Fibroblast of skin of left quadriceps (primary cell): ENCODE measurements at places on chromosomes 12 and 14.
A peak's percentile ranks its signal among the peaks of the same experiment; 100 is the strongest.

GRCh38 chr12:11953523-11953922, 117.2 kb upstream of the BCL2L14 start:
- no peak for DNase-seq

DNA sequence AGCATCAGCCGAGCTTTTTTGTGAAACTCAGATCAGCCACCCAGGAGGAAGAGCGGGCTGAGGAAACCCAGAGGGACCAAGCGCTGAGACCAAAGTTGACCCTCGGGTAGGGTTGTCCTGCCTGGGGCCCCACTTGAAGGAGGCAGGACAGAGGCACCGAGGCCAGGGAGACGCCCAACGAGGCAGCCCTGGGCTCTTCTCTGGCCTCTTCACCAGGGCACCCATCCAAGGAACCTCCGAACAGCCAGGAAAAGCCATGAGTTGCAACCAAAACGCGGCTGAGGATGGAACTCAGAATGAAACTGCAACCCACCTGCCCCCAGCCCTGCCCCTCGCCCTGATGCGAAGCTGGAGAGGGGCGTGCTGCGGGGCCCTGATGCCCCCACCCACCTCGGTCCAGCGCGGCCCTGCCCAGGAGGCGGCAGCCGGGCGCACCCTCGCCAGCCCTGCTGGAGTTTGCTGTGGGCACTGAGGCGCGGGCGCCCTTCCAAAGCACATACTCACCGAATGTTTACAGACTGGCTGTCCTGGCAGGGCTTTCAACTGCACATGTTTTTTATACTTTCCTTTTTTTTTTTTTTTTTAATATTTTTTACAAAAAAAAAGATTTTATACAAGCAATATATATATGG, 41.9 kb downstream of the JDP2 start:
- DNase-seq, result no peak

- no peak for DNase-seq
Measured at GRCh38 chr12:32843528-32844095, 53.0 kb downstream of the PKP2 start.

GRCh38 chr12:114286145-114286544, 119.8 kb downstream of the TBX5 start:
- no peak for DNase-seq

DNA sequence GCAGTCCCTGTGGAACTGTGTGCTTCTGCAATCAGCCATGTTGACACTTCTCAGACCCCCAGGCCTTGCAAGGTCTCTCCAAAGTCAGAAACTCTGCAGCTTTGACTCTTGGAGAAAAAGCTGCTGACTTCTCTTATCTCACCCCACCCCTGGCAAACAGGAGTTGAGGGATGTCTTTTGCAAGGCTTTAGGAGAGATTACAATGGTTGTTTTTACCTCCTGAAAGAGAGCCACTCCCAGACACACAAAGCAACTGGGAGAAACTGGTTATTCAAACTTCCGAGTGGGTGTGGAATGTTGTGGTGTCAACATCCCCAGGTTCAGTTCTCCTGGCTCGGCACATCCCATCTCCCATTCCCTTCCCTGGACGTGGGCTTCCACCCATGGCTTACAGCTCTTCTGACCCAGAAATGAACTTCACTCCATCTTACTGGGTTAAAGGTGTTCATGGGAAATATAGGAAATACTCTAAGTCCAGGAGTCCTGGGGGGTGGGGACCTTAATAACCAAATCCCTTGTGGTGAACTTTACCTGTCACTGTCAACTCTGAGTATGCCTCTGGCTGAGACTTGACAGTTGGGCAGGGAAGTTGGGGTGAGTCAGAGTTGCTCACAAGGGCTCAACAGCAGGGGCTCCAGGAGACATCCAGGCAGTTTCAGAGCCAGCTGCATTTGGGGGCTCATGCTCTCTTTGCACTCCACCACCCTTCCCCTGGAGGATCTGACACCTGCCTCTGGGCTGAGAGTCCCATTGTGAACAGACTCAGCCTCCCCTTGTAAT, 41.9 kb downstream of the CCDC177 start:
- DNase-seq, result no peak

DNA sequence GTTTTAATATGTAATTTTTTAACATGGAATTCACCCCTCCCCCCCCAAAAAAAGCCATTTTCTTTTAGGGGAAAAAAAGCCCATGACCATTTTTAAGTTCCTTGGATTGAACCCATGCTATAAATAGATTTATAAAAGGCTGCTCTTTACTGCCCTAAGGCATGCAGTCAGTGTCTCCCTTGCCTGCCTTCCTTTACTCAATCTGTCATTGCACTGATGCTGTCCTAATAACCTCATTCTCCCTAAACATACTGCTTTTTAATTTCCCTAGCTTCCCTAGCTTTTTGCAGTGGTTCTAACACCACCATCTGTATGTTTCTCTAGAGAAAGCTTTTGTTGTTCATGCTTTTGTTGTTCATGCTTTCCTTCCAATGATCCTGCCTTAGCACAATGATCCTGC, 83.0 kb downstream of the SLC2A13 start:
- DNase-seq, result no peak

DNA sequence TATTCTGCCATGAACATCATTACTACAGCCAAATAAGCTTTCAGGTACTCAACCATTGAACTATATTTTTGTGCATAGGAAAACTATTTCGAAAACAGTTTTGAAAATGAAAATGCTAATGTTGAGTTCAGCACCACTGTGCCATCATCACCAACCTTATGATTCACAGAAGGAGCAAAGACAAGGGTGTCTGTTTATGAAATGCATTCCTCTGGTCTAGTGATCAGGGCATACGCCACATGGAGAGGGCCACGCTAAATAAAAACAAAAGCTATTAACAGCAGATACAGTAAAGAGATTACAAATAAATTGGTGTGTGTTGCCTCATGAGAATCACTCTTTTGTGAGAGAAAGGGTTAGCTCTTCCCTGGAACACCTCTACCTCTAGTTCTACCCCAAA, 43.2 kb upstream of the BMAL2 start:
- DNase-seq, result no peak

DNA sequence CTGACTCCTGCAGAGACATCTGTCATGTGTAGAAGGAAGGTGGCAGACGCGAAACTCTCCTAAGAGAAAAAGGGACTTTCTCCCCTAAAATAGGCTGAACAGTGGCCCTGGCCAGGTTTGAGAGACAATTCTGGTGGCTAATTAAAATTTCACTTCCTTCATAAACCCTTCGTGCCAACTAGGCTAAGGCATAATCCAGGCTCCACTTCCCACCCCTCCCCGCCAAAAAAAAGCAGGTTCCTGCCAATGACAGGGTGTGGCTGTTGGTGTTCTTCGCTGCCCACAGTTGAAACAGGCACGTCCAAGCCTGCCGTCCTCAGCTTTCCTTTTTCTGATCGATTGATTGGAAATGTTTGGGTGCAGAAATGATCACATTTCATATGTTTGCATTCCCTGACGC, 144.6 kb downstream of the GCH1 start:
- DNase-seq, result no peak

DNA sequence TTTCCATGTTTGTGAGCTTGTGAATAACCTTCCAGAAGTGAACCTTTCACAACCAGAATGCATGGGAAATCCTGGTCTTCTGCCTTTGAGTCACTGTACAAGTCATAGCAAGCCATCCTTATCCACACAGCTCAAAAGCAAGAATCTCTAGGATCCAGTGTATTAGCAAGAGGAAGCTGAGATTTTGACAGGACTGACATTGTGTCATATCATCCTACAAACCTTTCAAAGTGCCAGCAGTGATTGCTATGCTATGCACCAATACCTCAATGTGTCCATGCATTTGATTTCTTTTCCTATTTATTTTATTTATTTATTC, 13.5 kb upstream of the NRDE2 start:
- DNase-seq, result no peak

DNA sequence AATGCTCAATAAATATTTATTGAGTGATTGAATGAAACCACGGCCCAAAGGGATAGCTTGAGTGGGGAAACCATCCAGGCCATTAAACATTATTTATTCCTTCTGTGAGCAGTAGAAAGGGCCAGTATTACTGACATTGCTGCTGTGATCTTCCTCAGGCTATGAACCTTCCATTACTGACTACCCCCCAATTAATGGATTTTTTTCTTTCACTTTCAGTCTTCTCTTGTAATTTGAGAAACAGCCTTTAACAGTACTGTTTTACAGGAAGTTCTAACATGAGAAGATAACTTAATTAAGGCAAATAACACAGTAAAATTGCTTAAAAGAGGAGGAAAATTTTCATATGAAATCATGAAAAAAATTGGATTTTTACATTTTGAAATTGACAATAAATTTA, 629.5 kb downstream of the TRHDE start:
- DNase-seq, result no peak

DNA sequence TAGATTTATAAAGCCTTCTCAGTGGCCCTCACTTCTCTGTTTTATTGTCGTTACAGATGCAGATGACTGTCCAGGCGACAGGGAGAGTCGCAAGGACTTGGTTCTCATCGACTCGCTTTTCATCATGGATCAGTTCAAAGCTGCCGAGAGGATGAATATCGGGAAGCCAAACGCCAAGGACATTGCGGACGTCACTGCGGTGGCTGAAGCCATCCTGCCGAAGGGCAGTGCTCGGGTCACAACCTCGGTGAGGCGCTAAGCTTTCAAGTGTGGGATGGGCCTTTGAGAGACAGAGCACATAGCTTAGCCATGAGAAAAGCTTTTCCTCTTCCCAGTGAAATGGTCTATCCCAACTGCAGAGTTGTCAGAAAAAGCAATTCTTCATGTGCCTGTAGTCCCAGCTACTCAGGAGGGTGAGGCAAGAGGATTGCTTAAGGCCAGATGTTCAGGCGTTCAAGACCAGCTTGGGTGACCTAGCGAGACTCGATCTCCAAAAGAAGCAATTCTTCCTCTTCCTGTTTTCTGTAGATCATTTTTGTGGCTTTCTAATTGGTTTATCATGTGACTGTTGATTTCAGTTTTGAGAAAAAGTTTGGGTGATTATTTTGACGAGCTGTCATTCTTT, 56.4 kb downstream of the EP400 start:
- DNase-seq, result no peak

- DNase-seq, result no peak
Measured at GRCh38 chr12:111034083-111034885, 113.9 kb upstream of the MYL2 start.

DNA sequence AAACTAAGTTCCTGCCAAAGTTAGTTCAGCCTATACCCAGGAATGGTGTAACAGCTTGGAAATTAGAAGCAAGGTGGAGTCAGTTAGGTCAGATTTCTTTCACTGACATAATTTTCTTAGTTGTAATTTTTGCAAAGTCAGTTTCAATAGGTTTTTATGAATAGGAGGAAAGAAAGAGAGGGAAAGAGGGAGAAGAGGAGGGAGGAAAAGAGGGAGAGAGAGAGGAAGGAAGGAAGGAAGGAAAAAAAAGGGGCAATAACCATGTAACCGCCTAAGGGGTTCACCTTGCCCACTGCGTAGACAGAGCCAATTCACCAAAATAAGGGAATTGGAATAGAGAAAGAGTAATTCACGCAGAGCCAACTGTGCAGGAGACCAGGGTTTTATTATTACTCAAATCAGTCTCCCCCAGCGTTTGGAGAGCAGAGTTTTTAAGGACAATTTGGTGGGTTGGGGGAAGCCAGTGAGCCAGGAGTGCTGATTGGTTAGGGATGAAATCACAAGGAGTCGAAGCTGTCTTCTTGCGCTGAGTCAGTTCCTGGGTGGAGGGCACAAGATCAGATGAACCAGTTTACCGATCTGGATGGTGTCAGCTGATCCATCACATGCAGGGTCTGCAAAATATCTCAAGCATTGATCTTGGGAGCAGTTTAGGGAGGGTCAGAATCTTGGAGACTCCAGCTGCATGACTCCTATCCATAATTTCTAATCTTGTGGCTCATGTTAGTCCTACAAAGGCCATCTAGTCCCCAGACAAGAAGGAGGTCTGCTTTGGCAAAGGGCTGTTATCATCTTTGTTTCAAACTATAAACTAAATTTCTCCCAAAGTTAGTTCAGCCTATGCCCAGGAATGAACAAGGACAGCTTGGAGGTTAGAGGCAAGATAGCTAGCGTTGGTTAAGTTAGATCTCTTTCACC, 126.0 kb upstream of the AMIGO2 start:
- no peak for DNase-seq

GRCh38 chr14:60839657-60840056, 105.1 kb downstream of the MNAT1 start:
- no peak for DNase-seq

DNA sequence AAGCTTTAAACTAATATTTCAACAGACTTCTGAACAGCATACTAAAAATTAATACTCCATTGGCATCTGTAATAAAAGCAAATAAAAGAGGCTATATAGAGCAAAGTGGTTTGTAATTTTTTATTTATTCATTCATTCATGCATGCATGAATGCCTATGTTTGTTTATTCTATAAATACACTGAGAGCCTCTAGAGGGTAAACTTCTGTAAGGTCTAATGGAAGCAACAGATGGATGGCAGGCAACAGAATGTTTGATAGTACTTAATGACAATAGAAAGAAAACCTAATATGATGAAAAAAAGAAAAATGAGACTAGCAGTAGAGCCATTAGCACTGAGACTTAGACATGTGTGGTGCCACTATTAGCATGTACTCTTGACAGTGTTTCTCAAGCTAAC, 253.1 kb downstream of the CCDC91 start:
- DNase-seq, result no peak

- no peak for DNase-seq
Measured at GRCh38 chr12:94957006-94957405, 46.5 kb downstream of the NDUFA12 start.

- no peak for DNase-seq
Measured at GRCh38 chr12:81800298-81801148, 41.4 kb upstream of the PPFIA2 start.

DNA sequence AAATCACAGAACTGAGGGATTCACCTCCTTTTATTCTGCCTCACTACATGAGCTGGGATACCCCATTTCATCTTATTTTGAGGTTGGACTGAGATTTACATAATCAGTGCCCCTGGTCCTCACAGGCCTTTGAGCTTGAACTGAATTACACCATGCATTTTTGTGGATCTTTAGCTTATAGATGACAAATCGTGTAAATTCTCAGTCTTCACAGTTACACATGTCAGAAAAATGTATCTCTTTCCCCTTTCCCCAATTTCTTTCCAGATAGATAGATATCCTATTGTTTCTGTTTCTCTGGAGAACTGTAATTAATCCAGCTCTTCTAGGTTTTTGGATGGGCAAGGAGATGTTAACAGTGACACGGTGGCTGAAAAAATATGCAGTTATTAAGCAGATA, 1778.9 kb upstream of the SEL1L start:
- DNase-seq, result no peak

DNA sequence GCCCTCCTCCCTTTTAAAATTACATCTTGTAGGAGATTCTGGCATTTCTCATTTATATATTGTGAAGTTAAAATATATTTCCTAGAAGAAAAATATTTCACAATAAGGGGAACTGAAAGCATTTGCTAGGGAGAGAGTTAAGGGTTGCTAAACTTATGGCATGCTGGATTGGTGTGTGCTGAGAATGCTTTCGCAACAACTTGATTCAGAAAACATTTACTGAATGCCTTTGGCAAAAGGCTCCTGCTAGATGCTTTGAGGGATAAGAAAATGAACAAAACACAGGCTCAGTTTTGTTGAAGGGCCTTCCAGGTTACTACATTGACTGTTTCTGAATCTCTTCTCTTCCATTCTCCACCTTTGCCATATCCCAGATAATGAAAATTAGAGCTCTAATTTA, 67.5 kb downstream of the DIP2B start:
- DNase-seq, result peak; percentile 75
